T-helper 1 cell (primary cell): ENCODE measurements at places on chromosomes 3 and 15.

DNA sequence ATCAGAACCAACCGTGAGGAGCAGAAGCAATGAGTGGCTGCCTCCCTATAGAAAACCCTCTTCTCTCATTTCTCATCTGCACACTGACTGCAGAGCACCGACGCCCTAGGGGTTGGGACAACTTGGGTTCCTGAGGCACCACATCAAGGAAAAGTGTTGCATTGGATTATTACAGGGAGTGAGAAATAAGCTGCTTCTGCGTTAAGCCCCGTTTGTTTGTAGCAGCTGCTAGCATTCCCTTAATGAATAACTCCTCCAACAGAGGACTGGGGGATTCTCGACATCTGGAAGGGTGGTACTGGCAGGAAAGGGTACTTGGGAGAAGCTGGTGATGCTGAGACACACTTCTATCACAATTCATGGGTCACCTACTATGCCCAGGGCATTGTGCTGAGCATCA, 25.3 kb upstream of the AGBL1 start:
- DNase-seq = no peak

- DNase-seq = no peak
Observed at GRCh38 chr3:53155760-53156159, 5.2 kb upstream of the PRKCD start.

DNA sequence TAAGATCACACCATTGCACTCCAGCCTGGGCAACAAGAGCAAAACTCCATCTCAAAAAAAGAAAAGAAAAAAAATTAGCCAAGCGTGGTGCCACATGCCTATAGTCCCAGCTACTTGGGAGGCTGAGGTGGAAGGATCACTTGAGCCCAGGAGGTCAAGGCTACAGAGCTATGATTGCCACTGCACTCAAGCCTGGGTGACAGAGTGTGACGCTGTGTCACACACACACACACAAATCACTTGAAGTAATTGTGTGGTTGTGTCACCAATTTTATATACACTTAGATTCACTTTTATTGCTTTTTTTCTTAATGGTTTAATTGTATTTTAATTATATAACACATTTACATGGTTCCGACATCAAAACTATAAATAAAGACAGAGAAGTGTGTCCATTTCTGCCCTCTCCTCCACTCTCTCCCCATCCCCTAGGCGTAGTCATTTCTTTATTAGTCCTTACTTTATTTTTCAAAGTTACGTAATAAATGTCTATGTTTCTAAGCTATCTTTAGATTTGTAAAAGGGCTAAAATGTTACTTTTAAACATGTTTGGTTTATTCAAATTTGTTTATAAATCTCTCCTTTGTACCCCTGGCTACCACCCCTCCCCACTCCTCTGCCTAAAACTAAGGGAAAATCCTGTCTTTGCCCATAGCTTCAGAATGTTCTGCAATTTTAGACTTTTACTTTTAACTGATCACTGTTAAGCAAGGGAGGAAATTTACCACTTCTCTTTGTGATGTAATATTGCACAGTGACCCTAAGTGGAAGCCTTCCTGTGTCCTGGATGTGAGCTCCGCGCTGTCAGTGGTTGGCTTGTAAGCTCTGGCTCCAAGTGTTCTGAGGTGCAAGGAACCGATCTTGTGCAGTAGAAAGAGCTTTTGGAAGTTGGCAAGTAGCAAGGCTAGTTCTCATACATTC, 10.8 kb upstream of the VILL start:
- no peak for DNase-seq

- no peak for DNase-seq
Observed at GRCh38 chr3:24506966-24507775, 12.5 kb upstream of the THRB start.

DNA sequence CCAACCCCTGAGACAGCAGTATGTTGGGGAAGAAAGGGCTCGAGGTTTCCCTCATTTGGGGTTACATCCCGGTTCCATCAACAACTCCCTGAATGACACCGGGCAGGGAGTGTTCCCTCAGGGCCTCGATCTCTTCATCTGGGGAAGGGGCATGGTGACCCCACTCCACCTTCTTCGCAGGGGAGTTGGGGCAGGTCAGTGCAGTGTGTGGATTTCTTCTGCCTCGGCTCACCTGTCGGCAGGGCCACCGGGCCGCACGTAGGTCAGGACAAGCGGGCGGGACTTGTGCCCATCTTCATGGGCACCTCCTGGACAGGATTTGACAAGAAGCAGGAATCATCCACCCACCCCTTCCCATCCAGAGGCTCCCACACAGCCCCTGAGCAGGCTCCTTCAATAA, 17.4 kb downstream of the GRIP2 start:
- no peak for DNase-seq

DNA sequence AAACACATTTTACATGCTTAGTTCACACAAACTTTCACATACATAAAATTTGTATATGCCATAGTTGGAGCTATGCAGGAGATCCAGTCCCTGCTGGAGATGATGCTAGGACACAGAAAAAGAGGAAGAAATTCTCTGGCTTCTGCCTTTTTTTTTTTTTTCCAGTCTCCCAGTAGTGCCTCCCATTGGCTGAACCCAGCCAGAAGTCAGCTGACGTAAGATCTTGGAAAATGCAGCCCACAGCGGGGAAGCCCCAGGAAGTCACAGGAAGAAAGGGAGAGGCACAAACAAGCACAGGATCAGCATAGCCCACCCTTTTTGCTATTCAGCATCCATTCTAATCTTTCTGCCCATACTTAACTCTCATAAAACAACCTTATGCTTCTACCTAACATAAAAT, 38.5 kb downstream of the SCN11A start:
- no peak for DNase-seq

DNA sequence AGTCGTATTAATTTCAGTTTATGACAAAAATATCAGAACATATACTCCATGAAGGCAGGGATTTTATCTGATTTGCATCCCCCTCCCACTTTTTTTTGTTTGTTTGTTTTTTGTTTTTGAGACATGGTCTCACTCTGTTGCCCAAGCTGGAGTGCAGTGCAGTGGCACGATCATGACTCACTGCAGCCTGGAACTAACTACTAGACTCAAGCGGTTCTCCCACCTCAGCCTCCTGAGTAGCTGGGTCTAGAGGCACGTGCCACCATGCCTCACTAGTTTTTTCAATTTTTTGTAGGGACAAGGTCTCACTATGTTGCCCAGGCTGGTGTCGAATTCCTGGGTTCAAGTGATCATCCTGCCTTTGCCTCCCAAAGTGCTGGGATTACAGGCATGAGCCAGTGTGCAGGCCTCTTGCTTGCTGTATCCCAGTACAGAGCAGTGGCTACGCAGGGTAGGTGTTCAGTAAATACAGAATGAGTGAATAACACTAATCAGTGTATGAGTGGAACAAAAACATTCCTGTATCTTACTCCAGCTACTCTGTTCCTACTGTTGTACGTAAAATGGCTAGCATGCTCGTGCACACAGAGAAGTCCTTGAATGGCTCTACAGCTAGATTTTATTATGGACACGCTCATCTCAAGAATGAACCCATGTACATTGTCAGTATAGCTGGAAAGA, 272.4 kb downstream of the FOXP1 start:
- DNase-seq = no peak

- no peak for DNase-seq
Observed at GRCh38 chr3:99885851-99886250, 68.2 kb downstream of the CMSS1 start.

- no peak for DNase-seq
Observed at GRCh38 chr3:65425880-65426279, 612.8 kb downstream of the MAGI1 start.

- no peak for DNase-seq
Observed at GRCh38 chr3:9715764-9716437, 12.3 kb downstream of the CPNE9 start.

DNA sequence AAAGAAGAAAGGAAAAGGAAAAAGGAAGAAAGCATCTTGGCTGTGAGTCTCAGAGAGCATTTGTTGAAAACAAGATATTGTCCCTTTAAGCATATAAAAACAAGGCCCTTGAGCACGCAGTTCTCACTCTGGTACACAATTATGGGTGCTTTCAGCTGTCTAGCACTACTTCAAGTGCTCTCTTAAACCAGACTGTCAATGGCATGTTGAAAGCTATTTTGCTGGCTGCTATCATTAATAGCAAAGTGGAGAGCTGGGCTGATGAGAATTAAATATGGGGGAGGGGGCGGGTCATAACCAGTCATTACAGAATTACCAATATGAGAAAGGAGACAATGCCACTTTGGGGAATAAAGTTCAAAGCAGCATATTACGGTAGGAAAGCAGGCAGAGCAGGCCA, 9.3 kb downstream of the TLE3 start:
- no peak for DNase-seq

DNA sequence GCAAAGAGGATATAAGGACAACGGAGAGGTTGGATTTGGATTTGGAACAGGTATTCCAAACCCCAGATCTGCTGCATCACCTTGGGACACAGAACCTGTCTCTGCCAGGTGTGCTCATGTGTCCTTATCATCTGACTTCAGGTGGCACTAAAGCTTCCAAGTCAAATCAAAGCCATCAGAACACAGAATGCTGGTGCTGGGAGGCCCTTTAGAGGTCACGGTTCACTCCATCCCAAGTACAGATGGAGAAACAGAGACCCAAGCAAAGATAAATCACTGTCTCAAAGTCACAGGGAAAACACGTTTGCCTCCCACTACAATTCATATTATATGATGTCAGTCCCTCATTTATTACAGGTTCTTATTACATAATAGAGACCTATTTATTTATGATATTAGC, 72.8 kb downstream of the HES1 start:
- no peak for DNase-seq

GRCh38 chr3:14431452-14431916, 29.1 kb downstream of the SLC6A6 start:
- DNase-seq = no peak
